ENCODE measurements at places on chromosomes 3 and 15. TPM values are rescaled to one million over a fixed set of nuclear protein-coding genes. Genes with fewer than 3 reads are reported as not detected.

ERICH6 gene
- 0.02 TPM for polyA plus RNA-seq

DNA sequence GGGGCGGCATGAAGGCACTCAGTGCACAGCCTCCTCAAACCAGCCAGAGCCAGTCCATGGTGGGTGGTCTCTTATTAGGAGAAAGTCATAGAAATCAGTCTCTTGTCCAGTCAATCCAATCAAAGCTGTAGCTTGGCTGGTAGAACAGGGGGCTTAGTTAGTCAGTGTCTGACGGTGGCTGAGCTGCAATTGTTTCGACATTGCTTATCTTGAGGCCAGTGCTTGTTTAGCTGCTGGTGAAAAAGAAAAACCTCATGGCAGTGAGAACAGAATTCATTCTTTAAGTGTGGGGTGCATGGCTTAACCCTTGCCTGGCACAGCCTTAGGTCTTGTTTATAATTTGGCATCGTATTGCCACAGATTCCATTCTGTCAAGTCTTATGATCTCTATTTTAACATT, 53.9 kb downstream of the FGD5 start:
- no peaks in the 10 kb centered on the region for H3K27me3 ChIP-seq
- no peaks in the 10 kb centered on the region for H3K4me1 ChIP-seq
- H3K36me3 ChIP-seq: no peaks in the 10 kb centered on the region
- no peak overlapping the region for H3K4me3 ChIP-seq
- DNase-seq: no peak

DNA sequence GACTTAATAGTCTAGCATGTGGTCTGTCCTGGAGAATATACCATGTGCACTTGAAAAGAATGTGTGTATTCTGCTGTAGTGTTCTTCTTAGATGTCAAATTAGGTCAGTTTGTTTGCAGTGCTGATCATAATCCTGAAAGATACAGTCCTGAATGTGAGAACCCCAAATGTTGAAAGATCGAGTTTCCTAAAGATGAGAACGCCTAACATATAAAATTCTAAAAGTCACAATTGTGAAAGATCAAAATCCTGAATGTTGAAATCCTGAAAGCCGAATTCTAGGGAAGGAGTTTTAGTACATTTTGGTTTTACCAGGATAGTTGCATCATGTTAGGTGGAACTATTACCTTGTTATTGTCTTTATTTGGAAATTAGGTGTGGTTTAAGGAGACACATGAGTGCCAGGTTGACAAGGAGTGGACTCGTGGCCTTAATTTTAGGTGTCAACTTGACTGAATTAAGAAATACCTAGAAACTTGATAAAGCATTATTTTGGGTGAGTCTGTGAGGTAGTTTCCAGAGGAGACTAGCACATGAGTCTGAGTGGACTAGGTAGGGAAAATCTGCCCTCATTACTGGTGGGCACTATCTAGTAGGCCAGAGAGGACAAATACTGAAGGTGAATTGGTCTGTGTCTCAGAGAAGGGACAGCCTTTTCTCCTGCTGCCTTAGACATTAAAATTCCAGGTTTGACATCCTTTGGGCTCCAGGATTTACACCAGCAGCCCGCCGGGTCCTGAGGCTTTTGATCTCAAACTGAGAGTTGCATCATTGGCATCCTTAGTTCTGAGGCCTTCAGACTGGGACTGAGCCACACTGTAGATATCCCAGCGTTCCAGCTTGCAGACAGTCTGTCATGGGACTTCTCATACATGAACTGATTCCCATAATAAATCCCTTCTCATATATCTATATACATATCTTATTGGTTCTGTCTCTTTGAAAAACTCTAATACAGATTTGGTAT, 77.1 kb downstream of the LRRC28 start:
- no peaks in the 10 kb centered on the region for H3K4me1 ChIP-seq
- DNase-seq: no peak
- no peaks in the 10 kb centered on the region for H3K36me3 ChIP-seq

SLC22A14 gene
- 0.21 TPM for polyA plus RNA-seq

DNA sequence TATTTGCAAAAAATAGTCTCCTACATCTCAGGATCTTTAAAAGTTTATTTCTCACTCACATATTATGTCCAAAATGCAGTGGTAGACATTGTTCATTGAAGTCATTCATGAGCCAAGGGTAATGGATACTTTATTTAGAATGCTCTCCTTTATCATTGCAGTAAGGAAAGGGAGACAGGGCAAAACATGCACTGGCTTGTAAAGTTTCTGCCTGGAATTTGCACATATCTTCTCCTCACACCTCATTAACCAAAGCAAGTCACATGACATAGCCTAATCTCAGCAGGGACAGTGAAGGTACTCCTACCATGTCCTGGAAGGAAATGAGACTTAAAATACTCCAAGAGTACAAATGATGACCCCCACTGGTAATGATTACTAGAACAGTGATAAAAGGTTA, 333.7 kb upstream of the EPHA3 start:
- H3K4me3 ChIP-seq: no peak overlapping the region
- DNase-seq: no peak
- no peak overlapping the region for H3K27ac ChIP-seq
- H3K4me1 ChIP-seq: no peaks in the 10 kb centered on the region

NAALADL2 gene
- polyA plus RNA-seq: 0.68 TPM

GRCh38 chr3:128362026-128362965, 104.4 kb downstream of the DNAJB8 start:
- H3K36me3 ChIP-seq: no peaks in the 10 kb centered on the region
- no peaks in the 10 kb centered on the region for H3K27me3 ChIP-seq
- DNase-seq: no peak
- no peak overlapping the region for H3K4me3 ChIP-seq

COL7A1 gene
- 273 TPM for polyA plus RNA-seq

CORO2B gene
- polyA plus RNA-seq: 1.3 TPM

DNA sequence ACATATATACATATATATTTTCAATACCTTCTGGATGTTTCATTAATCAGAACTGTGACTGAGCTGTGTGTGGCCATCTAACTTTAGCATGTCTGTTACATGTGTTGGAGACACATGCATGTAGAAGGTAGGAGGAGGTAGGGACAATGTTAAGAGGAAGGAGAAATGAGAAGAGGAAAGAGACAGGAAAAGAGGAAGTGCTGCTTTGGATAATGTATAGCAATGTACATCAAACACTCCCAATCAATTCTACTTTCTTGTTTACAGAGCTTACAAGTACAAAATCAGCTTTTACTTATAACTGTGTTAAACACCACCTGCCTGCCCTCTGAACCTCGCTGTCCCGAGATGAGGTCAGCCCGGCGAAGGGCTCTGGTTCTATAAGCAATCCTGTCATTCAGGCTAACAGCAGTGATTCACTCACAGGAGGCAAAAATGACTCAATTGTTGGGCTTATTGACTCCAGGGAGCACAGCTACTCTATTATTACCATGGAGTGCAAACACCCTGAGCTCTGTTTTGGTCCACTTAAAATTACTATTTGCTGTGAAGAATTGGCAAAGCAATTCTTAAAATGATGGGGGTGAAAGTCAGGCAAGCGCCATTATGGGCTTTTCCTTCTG, 188.9 kb downstream of the MEIS2 start:
- H3K36me3 ChIP-seq: no peaks in the 10 kb centered on the region
- no peak overlapping the region for H3K4me3 ChIP-seq
- H3K27ac ChIP-seq: no peak overlapping the region

- H3K27ac ChIP-seq: no peak overlapping the region
- no peaks in the 10 kb centered on the region for H3K4me1 ChIP-seq
- no peak for DNase-seq
- H3K27me3 ChIP-seq: no peaks in the 10 kb centered on the region
- peaks cover 12% of the 10 kb centered on the region for H3K36me3 ChIP-seq
- no peak overlapping the region for H3K4me3 ChIP-seq
Observed at GRCh38 chr15:45670091-45670490, 35.3 kb downstream of the SQOR start.

C2CD4A gene
- 11.6 TPM for polyA plus RNA-seq

DNA sequence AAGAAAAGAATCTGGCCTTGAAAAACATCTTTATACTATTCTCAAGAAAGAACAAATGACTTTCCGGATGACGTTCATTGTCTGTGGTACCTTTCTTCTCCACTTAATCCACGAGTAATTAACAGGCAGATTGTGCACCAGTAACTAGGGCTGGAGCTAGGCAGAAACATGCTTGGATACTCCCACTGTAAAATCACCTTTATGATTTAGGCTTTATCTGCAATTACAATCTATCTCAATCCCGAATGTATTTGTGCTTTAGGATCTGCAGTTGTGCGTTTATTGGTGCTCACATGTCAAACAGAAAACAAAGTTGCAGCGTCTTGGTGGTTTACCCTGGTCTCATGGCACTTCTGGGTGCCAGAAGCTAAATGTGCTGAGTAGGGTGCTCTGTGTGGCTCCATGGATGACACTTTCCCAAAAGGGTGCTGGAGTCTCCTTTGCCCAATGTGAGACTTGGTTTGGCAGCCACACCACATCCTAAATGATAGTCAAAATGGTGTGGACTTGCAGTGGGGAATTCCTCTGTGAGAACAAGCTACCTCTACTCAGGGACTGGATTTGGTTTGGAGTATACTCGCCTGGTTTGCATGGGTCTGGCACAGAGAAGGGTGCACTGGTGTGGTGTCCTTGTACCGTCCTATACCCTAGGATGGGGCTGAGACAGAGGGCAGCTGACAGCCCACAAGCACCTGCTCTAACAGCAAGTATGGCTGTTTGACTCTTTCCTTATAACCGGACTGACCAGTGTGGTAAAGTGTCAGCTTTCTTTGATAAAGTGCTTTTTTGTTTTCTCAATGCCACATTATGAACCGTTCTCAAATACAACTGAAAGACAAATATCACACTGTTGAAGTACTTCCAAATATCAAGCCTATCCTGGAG, 7.7 kb downstream of the SERP1 start:
- no peak overlapping the region for H3K27ac ChIP-seq
- H3K27me3 ChIP-seq: no peaks in the 10 kb centered on the region
- H3K36me3 ChIP-seq: no peaks in the 10 kb centered on the region

GRCh38 chr15:95758851-95759250, 571.6 kb upstream of the NR2F2 start:
- H3K4me1 ChIP-seq: no peaks in the 10 kb centered on the region
- H3K27ac ChIP-seq: no peak overlapping the region
- DNase-seq: no peak
- H3K4me3 ChIP-seq: no peak overlapping the region
- H3K36me3 ChIP-seq: no peaks in the 10 kb centered on the region

IL17RD gene
- 0.37 TPM for polyA plus RNA-seq

CLPX gene
- 23.5 TPM for polyA plus RNA-seq

DNA sequence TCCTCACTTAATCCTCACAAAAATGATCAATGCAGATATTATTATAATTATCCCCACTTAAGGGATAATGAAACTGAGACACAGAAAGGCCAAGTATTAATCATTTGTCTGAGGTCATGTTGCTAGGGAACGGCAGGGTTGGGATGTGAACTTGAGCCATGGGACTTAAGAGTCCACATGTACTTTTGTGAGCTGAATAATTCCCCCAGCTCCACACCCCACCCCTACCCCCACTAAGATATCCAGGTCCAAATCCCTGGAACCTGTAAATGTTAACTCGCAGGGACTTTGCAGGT, 290.5 kb upstream of the GADL1 start:
- H3K27me3 ChIP-seq: no peaks in the 10 kb centered on the region
- no peaks in the 10 kb centered on the region for H3K36me3 ChIP-seq
- no peak for DNase-seq

DNA sequence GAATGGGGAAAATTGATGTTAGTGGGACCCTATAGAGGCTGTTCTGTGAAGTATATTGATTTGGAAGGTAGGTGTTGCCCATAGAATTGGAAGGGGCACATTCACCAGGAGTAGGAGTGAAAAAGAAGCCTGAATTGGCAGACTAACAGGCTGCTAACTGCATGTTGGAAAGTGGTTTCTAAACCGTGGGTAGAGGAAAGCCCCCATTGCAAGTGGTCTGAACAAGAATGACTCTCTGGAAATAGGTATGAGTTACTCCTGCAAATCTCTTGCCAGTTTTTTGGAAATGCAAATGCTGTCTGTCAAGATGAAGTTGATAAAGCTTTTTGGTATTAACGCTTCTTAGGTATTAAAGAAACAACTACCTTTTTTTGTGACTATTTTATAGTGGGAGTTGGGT, 3.5 kb downstream of the UBE2E1 start:
- H3K36me3 ChIP-seq: no peaks in the 10 kb centered on the region
- H3K27ac ChIP-seq: peak overlapping the region; percentile 31
- no peaks in the 10 kb centered on the region for H3K27me3 ChIP-seq
- no peak for DNase-seq
- peaks cover 11% of the 10 kb centered on the region for H3K4me1 ChIP-seq
- H3K4me3 ChIP-seq: peak overlapping the region; percentile 73

DNA sequence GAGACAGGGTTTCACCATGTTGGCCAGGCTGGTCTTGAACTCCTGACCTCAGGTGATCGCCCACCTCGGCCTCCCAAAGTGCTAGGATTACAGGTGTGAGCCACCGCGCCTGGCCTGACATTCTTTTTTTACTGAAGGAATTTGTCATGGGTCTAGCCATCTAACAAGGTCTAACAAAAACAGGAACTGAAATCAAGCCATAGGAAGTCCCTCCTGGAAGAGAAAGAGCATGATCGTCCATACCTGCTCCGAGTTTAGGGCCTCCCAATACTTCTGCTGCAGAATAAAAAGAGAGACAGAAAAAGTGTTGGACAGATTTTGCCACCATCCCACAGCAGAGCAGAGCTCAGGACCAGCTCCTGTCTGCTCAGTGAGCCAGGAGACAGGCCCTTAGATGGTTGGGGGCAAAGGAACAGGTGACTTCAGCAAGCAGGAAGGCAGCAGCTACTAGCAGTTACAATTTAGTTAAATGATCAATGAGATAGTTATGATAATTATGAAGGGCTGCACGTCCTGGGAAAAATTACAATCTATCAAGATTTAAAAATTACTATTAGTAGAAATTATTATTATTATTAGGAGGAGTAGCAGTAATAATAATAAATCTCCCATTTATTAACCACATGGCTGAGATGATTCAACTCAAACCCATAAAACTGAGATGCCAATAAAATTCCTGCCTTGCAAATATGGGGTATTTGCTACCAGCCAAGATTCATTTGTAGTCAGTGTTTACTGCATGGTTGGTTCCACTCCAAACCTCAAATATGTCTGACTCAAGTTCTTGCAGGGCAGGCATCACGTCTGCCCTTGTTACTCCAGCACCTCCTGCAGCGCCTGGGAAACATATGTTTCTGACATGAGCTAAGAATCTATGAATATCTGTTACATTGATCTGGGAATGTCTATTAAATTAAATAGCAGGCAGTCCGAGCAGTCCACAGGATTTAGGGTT, 40.1 kb downstream of the TMEM44 start:
- H3K27me3 ChIP-seq: no peaks in the 10 kb centered on the region
- H3K36me3 ChIP-seq: peaks cover 7% of the 10 kb centered on the region
- no peak overlapping the region for H3K27ac ChIP-seq
- no peak for DNase-seq

- DNase-seq: no peak
- peaks cover 53% of the 10 kb centered on the region for H3K36me3 ChIP-seq
- H3K27me3 ChIP-seq: no peaks in the 10 kb centered on the region
- H3K27ac ChIP-seq: no peak overlapping the region
- no peaks in the 10 kb centered on the region for H3K4me1 ChIP-seq
Observed at GRCh38 chr3:41224120-41224806, 25.0 kb downstream of the CTNNB1 start.

Data from thymus (tissue), 14 donors.